ENCODE measurements at places on chromosomes 5 and 9.
A peak's percentile ranks its signal among the peaks of the same experiment; 100 is the strongest.

- DNase-seq: no peak
Observed at GRCh38 chr5:14450018-14450524, 131.5 kb upstream of the OTULINL start.

DNA sequence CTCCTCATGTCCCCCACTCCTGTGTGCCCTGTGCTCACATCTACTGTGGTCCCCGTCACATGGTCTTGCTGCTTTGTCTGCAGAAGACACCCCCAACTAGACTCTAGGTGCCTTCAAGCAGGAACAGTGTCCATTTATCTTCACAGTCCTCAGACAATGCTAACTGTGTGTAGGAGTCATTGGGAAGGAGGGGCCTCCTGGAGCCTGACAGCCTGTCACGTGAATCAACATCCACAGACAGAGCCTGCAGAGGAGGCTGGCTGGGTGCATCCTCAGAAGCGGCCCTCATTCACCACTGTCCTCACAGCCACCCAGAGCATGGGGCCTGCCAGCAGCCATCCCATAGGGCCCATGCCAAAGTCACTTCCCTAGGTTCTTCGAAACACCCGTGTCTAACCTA is 98.7 kb downstream of the MED10 start:
- DNase-seq: no peak

DNA sequence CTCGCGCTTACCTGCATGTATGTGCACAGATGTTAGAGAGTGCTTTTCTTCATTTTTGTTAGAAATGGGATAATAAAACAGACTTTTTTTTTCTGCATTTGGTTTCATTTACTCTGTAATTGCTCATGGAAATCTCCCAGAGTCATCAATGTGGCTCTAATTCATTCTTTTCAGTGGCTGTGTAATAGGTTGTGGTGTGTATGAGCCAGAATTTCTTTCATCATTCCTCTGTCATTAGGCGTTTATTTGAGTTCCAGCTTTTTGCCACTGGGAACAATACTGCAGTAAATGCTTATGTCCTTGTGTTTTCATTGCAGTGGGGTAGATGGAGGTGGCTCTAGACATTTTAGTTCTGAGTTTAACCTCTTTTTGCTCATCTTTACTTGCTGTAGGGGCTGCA is 118.9 kb downstream of the NXNL2 start:
- DNase-seq: no peak

DNA sequence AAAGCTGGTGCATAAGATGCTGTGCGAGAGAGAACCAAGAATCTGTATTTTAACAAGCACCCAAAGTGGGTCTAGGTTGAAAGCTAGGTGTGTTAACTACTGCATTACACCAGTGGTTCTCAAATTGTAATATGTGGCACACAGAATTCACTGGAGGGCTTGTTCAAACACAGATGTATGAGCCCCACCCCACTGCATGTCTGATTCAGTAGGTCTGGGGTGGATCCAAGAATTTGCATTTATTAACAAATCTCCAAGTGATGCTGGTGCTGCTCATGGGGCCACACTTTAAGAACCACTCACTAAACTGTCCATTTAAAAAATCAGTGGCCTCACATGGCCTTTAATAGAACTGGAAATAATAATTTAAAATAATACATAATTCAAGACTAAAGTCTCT is 40.4 kb downstream of the LPAR1 start:
- no peak for DNase-seq

GRCh38 chr9:12878351-12878978 is 103.6 kb downstream of the LURAP1L start:
- DNase-seq: no peak

DNA sequence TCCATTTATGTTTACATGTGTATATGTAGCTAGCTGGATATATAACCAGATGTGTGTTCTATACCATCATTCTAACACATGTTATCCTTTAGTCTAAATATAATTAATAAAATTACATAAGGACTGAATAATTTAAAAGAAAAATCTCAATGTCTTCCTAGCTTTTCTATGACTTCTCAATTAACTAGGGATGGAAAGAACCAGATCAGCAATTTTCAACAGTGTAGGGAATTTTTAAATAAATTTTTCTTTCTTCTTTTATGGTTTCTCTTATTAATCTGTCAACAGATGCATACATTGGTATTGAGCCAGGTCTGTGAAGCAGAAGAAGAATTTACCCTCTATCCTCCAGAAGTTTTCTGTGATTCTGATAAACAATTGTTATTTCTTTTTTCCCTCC is 2180.4 kb upstream of the C9orf72 start:
- DNase-seq: no peak

GRCh38 chr5:176425791-176426190 is 9.5 kb upstream of the CLTB start:
- DNase-seq: no peak

DNA sequence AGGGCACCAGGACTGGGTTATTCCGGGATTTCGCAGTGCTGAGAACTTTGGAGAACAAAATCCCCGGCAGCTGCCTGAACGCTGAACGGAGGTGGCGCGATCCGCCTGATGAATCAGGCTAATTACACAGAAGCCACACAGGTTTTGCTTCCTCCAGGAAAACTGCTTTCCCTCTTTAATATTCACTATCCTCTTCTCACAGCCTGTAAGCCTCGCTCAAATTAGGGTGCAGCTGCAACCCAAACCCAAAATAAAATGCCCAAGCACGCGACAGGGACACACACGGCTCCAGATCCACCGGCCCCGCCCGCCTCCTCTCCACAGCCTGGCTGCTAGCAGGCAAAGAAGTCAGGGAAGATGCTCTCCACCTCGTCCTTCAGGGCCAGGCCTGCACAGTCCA is 6.0 kb downstream of the SOHLH1 start:
- DNase-seq: no peak

DNA sequence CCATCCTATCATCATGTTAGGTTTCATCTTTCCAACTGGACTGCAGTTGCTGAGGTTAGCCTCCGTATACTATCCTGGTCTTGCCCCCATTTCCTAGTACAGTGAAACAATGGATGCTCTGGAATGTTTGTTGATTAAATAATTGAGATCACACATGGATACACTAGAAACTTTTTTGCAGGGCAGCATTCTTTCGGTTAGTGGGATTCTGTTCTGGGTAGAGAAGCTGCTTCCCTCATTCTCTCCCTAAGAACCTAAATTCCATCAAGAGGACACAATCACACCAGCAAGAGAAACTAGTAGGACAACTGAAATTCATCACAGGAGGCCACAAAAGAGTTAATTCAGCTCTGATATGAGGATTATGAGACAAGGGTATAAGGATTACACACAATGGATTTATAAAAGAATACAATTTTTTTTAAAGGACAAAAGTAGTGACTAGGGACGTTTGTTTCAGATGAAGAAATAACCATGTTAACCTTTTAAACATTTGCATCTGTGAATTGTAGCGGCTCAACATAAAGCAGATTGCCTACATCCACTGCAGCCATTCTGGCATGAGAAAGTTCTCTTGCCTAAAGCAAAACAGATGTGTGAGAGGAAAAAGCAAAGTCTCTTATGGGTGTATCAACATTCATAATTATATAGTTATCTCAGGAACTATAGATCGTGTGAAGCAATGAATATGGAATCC is 162.7 kb upstream of the LHFPL2 start:
- no peak for DNase-seq

DNA sequence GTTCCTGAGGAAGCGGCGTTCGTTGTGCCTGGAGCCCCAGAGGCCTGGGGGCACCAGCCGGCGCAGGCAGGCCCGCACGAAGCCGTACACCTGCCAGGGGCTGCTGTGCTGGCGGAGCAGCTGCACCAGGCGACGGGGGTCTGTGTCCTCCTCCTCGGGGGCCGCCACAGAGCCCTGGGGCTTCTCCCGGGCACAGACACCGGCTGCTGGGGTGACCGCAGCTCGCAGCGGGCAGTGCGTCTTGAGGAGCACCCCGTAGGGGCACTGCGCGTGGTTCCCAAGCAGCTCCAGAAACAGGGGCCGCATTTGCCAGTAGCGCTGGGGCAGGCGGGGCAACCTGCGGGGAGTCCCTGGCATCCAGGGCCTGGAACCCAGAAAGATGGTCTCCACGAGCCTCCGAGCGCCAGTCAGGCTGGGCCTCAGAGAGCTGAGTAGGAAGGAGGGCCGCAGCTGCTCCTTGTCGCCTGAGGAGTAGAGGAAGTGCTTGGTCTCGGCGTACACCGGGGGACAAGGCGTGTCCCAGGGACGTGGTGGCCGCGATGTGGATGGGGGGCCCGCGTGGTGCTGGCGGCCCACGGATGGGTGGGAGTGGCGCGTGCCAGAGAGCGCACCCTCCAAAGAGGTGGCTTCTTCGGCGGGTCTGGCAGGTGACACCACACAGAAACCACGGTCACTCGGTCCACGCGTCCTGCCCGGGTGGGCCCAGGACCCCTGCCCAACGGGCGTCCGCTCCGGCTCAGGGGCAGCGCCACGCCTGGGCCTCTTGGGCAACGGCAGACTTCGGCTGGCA is 1.3 kb downstream of the TERT start:
- peak; percentile 30 for DNase-seq

GRCh38 chr5:84287951-84288350 is 96.7 kb downstream of the EDIL3 start:
- no peak for DNase-seq

DNA sequence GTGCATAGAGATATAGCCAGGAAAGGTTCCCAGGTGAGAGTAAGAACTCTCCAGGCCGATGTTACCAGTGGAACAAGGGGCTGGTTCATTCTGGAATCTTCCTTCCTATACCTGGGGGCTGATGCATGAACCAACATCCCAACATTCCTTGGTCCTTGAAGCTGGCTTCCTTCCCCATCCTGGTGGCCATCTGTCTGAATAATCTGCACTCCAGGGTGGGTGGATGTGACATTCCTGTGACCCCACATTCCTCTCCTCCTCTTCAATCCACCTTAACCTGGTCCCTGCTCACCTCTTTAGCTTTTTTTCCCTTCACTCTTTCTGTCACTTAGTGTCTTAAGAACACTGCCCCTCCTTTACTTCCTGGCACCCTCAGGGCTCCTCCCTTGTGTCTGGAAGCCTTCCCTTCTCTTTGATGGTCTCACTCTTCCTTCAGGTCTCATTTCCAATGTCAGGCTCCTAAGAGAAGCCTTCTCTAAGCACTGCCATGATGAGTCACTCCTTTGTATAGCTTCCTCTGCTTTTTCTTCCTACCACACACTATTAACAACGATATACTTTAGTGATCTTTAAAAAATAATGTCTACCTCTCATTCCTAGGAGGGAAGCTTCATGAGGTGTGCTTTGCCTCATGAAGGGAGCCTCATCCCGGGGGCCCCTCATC is 80.3 kb downstream of the BOD1 start:
- no peak for DNase-seq

DNA sequence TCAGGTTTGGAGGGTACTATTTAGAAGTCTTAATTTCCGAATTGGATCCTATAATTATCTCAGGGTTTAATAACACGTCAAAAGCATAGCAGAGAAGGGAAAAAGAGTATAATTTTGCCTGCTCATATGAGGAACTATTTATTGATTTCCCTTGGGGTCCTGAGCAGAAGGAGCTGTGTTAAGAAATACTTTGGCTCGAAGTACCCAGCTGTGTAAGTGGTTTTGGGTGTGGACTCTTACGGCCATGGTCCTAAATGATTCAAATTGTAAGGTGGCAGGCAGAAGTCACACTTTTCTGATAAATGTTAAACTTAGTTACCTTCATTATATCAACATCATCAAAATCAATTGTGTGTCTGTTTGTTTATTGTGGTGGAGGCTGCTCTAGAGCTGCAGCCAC is 190.4 kb downstream of the MTRR start:
- DNase-seq: no peak

DNA sequence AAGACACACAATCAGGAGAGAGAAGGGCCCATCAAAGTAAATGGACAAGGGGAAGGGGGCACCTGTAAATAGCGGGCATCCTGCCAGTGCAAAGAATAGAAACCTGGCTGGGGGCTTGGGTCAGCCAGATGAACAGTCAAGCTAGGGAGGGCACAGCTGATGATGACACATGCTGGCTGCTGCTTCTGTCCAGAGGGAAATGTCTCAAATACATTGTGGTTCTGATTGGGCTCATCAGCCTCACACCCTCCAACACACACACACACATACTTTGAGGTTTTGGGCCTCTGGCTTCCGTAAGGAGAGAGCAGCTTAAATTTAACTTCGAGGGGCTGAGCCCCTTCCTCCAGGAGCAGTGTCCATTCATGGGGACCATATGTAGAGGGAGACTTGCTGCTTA is 27.6 kb upstream of the SPATA31E1 start:
- no peak for DNase-seq

DNA sequence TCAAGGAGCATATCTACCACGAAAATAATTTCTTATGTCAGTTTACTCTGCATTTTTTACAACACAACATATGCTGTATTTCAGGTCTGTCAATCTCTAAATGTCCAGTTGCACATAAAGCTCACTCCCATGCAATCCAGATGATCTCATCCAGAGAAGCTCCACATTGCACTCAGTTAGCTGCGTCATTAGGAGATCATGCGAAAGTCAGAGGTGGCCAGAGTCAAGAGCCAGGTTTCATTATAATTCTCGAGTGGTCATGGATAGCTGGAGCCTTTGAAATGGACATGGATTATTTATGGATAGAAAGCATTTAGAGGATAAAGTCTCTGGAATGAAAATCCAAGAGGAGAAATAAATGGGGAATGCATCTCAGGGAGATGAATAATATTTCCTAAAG is 232.3 kb downstream of the GAS1 start:
- no peak for DNase-seq

DNA sequence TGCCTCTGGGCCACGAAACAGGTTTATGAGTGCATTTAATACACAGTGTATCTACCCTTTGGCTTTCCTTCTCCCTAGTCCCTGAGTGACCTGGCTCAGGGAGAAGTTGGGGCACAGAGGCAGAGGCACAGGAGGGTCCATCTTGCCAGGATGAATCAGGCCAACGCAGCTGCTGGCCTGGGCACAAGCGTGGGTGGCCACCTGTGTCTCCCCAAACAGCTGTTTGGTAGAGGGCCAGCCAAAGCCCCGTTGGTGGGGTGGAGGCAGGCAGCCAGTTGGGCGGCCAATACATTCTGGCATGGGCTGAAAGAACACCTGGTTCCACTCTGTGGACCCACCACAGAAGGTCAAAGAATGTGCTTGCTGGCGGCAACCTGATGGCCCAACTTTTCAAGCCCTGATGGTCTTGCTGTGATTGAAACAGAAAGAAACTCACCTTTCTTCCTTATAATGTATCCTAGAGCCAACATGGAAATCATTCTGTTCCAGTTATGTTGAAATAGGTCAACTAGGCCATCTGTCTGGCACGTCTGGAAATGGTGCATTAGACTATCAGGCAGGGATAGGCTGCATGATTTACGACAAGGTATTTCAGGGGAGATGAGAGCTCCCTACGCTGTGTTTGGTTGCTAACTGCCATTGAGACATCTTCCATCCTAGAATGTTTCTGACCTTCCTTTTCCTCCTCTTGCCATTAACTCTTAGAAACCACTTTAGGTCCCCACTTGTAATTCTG is 337.4 kb downstream of the ADAMTS6 start:
- no peak for DNase-seq

- DNase-seq: no peak
Observed at GRCh38 chr5:133296624-133297023, 244.8 kb downstream of the HSPA4 start.

GRCh38 chr5:153515301-153515700 is 24.8 kb downstream of the GRIA1 start:
- no peak for DNase-seq

Data from activated CD4-positive, CD25-positive, alpha-beta regulatory T cell treated with anti-CD3 and anti-CD28 coated beads, Interleukin-2, amount 50 U/mL, for 72 hours (primary cell).